Activated CD4-positive, alpha-beta memory T cell treated with anti-CD3 and anti-CD28 coated beads for 36 hours (primary cell): ENCODE measurements at places on chromosomes 4 and X.

- no peak for DNase-seq
These were observed 15.4 kb downstream of the TMPRSS11E start for GRCh38 chr4:68462691-68463090.

- no peak for DNase-seq
These were observed 12.1 kb downstream of the ASB5 start for GRCh38 chr4:176256921-176257320.

DNA sequence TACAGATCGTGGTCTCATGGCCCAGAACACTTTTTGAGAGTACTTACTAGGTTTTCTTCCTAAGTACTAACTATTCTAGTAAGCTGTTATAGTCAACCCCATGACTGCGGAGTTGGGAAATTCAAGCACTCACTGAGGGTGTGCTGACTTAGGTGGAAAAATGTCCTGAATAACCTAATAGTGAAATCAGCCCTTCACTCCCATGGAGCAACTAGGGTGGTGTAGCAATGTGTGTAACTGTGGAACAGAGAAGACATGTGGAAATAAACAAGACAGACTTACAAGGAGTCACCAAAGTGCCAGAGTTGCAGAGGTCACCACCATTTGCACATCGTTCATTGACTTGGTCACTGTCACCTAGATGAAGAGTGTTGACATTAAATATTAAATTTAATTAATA lies 12.1 kb upstream of the VSIG4 start:
- no peak for DNase-seq

GRCh38 chrX:127908384-127908783 lies 143.8 kb downstream of the ACTRT1 start:
- no peak for DNase-seq

- no peak for DNase-seq
These were observed 53.0 kb downstream of the MAPK10 start for GRCh38 chr4:86306816-86307215.

DNA sequence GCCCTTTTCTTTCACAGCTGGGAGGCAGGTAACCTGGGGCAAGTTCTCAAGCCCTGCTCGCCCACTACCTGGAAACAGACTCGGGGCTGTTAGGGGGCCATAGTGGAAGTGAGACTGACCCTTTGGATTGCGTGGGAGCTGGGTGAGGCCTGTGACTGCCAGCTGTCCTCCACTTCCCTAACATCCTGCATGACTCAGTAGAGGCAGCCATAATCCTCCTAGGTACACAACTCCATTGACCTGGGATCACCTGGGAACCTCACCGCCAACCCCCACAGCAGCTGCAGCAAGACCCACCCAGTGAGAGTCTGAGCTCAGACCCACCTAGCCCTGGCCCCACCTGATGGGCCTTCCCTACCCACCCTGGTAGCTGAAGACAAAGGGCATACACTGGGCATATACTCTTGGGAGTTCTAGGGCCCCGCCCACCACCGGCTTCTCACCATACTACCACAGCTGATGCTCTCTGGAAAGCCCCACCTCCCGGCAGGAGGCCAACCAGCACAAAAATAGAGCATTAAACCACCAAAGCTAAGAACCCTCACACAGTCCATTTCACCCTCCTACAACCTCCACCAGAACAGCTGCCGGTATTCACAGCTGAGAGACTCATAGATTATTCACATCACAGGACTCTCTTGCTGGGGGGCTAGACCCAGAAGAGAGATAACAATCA lies 61.1 kb upstream of the DCTD start:
- peak; percentile 12 for DNase-seq

GRCh38 chr4:142452161-142452855 lies 393.8 kb downstream of the INPP4B start:
- DNase-seq = no peak

DNA sequence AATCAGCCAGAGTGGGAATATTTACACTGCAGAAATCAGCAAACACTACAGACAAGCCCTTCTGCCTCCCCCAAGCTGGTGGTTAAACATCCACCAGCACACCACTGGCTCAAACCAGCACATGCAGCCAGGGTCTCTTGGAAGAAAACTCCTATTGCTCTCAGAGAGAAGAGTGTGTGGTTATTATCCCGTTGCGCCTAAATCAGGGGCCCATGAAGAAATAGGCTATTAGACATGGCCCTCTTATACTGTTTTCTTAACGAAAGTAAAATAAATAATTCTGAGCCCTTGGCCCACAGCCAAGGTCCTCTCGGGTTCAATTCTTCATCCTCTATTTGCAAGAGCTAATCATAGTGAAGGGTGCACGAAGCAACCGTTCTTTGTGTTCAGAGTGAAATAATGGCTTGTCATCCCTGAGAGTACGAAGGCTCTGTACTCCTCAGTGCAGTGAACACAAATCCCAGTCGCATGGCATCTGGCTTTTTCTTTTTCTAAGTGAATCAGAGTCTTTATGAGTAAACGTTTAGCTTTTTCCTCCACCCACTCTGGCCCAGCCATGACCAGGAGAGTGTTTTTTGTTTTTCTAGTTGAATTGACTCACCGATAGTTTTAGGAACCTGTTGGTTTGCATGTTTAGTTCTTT lies 33.4 kb upstream of the RBM47 start:
- peak; percentile 79 for DNase-seq

DNA sequence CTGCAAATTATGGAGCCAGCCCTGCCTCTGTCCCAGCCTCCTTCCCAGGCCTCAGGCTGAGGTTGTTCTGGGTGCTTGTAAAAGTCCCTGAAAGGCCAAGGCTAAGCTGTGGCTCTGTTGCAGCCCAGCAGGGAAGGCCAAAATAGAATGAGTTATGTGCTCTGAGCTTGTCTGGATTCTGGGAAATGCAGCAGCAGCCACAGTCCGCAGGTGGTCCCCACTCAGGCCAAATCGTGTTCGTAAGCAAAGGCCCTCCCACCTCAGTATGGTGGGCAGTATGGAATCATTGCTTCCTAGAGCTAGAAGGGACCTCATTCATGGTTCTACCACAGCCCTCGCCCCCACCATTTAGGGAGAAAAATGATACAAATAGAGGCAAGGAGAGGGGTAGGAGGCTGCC lies 4.7 kb upstream of the TCEAL1 start:
- DNase-seq = no peak

DNA sequence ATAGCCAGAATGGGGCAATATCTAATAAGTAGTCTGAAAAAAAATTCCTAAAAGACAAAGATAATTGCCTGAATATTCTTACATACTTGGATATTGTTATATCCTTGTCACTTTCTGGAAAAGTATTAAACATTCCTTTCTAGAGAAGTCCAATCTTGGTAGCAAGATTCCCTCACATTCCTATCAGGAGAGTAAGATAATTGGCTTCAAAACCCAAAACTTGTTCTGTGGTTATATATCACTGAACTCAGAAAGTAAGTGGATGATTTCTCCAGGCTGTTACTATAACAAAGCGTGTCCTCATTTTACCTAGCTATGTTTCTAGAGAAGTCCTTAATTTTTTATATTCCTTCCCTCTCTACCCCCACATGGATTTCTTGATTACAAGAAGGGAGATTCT lies 46.0 kb upstream of the TEX13A start:
- no peak for DNase-seq

DNA sequence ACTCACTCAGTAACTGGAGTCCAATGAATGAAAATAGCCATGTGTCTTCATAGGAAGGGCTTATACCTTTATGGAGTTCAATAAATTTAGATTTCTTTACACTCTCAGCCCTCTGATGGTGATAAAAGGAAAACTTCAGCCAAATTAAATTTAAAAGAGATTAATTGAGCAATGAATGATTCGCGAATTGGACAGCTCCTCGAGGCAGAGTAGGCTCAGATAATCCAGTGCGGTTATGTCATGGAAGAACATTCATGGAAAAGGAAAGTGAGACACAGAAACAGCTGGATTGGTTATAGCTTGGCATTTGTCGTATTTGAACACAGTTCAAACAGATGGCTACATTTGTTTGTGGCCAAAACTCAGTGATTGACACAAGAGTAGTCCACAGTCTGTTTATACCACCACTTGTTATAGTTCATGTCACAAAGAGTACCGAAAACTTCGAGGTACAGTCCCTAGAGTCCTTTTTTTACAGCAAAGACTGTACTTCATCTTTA lies 54.6 kb upstream of the TACR3 start:
- DNase-seq = no peak

- no peak for DNase-seq
These were observed 84.5 kb upstream of the MAML3 start for GRCh38 chr4:140238351-140239056.

DNA sequence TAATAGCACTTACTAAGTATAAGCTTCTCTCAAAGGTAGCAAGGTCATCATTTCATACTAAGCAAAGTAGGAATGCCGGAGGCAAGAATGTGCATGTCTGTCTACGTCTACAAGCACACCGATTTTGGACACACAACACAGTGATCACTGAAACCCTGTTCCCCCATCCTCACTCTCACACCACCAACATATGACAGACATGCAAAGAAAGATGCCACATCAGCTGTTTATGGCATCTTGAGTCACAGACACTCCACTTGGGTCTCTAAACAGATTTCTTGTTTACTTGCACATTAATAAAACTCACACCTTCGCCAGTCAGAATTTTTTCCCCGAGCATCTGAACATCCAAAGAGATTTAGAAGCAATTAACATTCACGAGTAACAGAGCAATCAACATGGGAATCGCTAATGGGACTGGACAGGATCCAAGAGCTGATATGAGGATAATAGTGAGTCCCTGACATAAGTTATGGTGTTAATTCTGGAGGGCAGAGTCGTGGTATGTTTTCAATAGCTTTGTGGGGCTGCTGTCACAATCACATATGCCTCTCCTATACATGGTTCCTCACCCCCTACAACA lies 324.1 kb downstream of the DHX15 start:
- DNase-seq = no peak
